Hematopoietic multipotent progenitor cell treated with erythropoietin and hydrocortisone succinate and interleukin-3 and kit ligand, for 6 days (in vitro differentiated cells): ENCODE measurements at places on chromosomes 7 and 10.

DNA sequence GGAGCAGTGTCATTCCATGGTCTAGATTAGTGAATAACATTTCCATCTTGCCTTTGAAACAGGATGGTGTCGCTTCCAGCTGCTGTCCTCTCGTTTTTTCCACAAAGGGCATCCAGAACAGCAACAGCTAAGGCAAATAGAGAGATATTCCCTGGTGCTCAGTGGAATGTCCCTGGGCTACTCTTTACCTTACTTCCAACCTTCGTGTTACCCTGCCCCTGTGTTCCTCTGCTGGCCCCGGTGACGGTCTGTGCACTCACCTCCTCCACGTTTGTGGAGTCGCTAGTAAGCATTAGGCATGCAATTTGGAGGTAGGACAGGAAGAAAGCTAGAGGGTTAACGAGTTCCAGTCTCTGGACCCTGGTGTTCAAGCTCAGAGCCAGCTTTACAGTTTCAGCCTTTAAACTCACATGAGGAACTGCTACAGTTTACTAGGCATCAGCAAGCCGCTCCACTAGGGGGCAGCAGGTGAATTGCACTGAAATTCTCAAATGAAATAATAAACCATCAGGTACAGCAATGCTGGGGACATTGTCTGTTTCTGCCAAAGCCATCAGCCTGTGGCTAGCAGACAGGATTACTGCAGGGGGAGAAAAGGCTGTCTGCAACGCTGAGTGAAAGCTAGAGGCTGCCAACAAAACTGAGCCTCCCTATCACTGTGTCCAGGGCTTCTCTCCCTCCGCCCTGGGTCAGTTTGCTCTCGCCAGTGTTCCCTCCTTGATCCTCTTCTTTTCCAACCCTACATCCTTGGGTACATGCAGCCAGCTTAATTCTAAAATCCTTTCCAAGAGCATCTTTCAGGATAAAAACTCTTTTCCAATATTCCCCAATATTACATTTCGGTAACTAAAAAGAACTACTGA lies 9.0 kb downstream of the MRPL32 start:
- peak; percentile 90 for DNase-seq

DNA sequence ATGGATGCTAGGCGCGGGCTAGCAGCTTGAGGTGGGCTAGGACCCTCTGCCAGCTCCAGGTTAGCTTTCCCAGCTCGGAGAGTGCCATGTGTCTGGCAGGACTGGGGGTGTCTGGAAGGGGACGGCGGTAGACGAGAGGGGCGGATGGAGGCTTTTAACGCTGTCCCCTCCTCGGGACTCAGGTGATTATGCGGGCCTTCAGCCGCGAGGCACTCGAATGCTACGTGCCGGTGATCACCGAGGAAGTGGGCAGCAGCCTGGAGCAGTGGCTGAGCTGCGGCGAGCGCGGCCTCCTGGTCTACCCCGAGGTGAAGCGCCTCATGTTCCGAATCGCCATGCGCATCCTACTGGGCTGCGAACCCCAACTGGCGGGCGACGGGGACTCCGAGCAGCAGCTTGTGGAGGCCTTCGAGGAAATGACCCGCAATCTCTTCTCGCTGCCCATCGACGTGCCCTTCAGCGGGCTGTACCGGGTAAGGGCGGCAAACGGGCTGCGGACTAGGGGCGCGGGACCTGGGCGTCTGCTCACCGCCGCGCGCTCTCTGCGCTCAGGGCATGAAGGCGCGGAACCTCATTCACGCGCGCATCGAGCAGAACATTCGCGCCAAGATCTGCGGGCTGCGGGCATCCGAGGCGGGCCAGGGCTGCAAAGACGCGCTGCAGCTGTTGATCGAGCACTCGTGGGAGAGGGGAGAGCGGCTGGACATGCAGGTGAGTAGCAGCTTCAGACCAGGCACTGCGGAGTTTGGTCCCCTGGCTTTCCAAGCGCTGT lies 1.1 kb downstream of the CYP26A1 start:
- no peak for DNase-seq

GRCh38 chr7:42247301-42247700 lies 10.3 kb upstream of the GLI3 start:
- no peak for DNase-seq

- no peak for DNase-seq
Measured at GRCh38 chr7:156545979-156546378, 94.6 kb upstream of the RNF32 start.
